ENCODE measurements at places on chromosomes 12 and 14.

- DNase-seq = no peak
Observed at GRCh38 chr12:132400011-132400641, 70.7 kb upstream of the GALNT9 start.

GRCh38 chr14:70392676-70393075 lies 24.2 kb downstream of the SYNJ2BP start:
- no peak for DNase-seq

- no peak for DNase-seq
Observed at GRCh38 chr12:911191-911826, 38.2 kb downstream of the RAD52 start.

- DNase-seq = no peak
Observed at GRCh38 chr12:132359971-132360370, 30.6 kb upstream of the GALNT9 start.

- no peak for DNase-seq
Observed at GRCh38 chr12:94109160-94109559, 39.2 kb upstream of the PLXNC1 start.

- no peak for DNase-seq
Observed at GRCh38 chr12:93425736-93426411, 15.9 kb downstream of the UBE2N start.

DNA sequence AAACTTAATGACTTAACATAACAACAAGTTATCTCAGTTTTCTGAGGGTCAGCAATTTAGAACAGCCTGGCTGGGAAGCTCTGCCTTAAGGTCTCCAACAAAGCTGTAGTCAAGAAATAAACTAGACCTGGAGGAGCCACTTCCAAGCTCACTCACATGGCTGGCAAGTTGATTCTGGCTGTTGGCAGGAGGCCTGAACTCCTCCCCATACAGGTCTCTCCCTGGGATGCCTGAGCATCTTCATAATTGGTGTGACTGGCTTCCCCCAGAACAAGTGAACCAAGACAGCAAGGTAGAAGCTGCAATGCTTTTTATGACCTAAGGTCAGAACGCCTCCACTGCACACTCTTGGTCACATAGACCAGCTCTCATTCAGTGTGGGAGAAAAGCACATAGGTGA lies 128.3 kb downstream of the SAMD4A start:
- no peak for DNase-seq

DNA sequence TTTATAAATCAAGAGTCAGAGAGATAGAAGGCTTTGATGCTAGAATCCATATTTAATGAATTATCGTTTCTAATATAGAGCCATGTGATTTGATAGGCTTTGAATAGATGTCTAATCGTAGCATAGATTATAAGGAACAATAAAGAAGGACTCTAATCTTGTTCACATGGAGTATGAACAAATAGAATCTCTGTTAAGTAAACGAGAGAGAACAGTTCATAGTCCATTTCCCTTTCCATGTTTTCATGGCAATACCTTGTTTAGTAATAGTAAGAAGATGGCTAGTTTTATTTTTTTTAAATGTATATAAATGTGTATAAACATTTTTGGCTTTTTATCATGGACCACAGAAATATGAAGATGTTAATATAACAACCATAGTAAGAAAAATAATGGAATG lies 32.3 kb upstream of the RAD51AP1 start:
- no peak for DNase-seq

Data from CD4-positive, alpha-beta T cell (primary cell).